ENCODE measurements at places on chromosomes 5 and 9.

GRCh38 chr9:69671311-69671878 is 776 bp downstream of the APBA1 start:
- no peak for DNase-seq

GRCh38 chr5:112878760-112879159 is 17.7 kb downstream of the SRP19 start:
- peak; percentile 33 for DNase-seq

DNA sequence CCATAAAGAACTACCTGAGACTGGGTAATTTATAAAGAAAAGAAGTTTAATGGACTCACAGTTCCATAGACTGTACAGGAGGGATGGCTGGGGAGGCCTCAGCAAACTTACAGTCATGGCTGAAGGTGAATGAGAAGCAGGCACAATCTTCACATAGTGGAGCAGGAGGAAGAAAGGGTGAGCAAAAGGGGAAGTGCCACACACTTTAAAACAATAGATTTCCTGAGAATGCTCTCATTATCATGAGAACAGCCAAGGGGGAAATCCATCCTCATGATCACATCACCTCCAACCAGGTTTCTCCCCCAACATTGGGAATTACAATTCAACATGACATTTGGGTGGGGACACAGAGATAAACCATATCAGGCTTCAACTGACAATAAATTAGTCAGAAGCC is 664.9 kb downstream of the TAF11L14 start:
- DNase-seq, result no peak

- DNase-seq, result no peak
Observed at GRCh38 chr9:7342229-7342628, 457.3 kb downstream of the DMAC1 start.
